ENCODE measurements at places on chromosomes 7 and 10.

GRCh38 chr7:73896454-73896853 lies 35.5 kb downstream of the TMEM270 start:
- H3K27ac ChIP-seq, result peak overlapping the region; percentile 97
- H3K36me3 ChIP-seq, result no peaks in the 10 kb centered on the region
- H3K4me1 ChIP-seq, result peaks cover 80% of the 10 kb centered on the region
- no peak overlapping the region for H3K4me3 ChIP-seq
- H3K27me3 ChIP-seq, result no peaks in the 10 kb centered on the region

GRCh38 chr10:118802126-118802793 lies 47.5 kb upstream of the CACUL1 start:
- DNase-seq, result no peak
- H3K4me3 ChIP-seq, result no peak overlapping the region
- peaks cover 6% of the 10 kb centered on the region for H3K27me3 ChIP-seq
- no peaks in the 10 kb centered on the region for H3K36me3 ChIP-seq

GRCh38 chr7:90178679-90179278 lies 24.5 kb downstream of the STEAP1 start:
- H3K27me3 ChIP-seq, result no peaks in the 10 kb centered on the region
- H3K36me3 ChIP-seq, result no peaks in the 10 kb centered on the region
- peak; percentile 95 for DNase-seq
- peaks cover 41% of the 10 kb centered on the region for H3K4me1 ChIP-seq

DNA sequence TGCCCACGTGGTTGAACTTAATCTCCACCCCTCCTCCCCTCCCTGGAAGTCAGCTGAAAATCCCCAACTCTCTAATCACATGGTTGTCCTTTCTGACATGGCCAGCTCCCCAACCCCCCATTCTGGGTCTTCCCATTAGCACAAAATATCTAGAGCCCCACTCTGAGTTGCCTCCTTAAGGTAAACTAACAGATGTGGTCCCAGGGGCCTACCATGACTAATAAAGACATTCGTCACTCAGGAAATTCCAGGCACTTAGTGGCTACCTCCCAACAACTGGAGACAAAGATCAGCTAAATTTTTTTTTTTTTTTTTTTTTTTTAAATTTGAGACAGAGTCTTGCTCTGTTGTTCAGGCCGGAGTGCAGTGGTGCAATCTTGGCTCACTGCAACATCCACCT lies 21.1 kb downstream of the CCDC126 start:
- H3K4me3 ChIP-seq, result no peak overlapping the region
- DNase-seq, result peak; percentile 6

DNA sequence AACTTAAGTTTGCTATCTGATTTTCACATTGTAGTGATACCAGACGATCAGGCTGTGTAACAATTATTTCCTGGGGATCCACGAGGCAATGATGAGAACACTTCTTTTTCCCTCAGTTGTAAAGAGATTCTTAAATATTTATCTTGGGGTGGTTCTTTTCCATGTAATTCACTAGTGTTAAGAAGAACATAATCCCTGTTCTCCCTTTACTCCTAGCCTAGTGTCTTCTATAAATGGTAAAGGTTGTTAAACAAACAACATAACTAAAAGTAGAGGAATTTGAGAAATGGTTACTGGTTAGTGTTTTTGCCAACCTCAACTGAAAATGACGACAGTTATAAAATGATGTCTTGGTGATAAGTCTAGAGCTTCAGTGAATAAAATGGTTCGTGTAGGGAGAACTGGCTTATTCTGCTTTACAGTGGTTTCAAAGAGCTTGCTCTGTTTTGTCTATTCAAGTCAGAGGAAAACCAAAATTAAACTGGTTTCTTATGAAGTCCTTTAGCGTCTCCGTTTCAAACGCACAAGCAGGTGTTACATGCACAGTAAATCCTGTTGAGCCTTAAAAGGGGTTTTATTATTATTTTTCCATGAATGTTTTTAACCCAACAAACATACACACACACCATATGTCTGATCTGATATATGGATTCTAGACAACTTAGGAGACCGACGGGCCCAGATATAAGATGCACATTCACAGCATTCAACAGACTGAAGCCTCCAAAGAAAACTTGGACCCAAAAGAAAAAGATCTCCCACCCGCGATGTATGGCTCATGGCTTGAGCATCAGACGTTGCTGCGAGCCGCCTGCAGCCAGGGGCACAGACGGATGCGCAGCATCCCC lies 1.1 kb downstream of the TBX20 start:
- H3K27ac ChIP-seq, result no peak overlapping the region
- no peaks in the 10 kb centered on the region for H3K36me3 ChIP-seq
- no peak overlapping the region for H3K4me3 ChIP-seq
- peaks cover 99% of the 10 kb centered on the region for H3K27me3 ChIP-seq

GRCh38 chr10:58384544-58384998 lies 639 bp upstream of the TFAM start:
- peak overlapping the region; percentile 85 for H3K4me3 ChIP-seq
- no peak for DNase-seq
- H3K4me1 ChIP-seq, result peaks cover 9% of the 10 kb centered on the region
- peak overlapping the region; percentile 76 for H3K27ac ChIP-seq

DNA sequence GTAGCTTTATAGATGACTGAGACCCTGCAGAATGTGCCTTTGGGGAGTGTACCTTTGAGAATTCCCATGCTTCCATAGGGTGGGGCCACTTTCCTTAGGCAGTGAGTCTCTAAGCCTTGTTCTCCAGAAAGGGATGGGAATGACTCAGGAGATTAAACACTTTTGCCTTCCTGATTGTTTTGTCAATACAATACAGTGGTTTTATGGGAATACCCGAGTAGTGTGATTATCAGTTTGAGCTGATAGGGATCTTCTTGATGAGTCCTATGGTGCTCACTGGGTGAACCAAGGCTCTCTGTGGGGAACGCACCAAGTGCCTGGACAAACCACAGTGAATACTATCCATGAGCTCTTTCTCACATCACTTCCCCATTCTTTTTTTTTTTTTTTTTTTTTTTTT lies 6.3 kb downstream of the MYOF start:
- peak overlapping the region; percentile 96 for H3K27ac ChIP-seq
- no peak overlapping the region for H3K4me3 ChIP-seq
- DNase-seq, result peak; percentile 74
- peaks cover 8% of the 10 kb centered on the region for H3K36me3 ChIP-seq

Data from GM23248 (cell line).